Activated naive CD8-positive, alpha-beta T cell treated with anti-CD3 and anti-CD28 coated beads, Interleukin-2, amount 50 U/mL, for 16 hours (primary cell): ENCODE measurements at places on chromosomes 11 and 22.

DNA sequence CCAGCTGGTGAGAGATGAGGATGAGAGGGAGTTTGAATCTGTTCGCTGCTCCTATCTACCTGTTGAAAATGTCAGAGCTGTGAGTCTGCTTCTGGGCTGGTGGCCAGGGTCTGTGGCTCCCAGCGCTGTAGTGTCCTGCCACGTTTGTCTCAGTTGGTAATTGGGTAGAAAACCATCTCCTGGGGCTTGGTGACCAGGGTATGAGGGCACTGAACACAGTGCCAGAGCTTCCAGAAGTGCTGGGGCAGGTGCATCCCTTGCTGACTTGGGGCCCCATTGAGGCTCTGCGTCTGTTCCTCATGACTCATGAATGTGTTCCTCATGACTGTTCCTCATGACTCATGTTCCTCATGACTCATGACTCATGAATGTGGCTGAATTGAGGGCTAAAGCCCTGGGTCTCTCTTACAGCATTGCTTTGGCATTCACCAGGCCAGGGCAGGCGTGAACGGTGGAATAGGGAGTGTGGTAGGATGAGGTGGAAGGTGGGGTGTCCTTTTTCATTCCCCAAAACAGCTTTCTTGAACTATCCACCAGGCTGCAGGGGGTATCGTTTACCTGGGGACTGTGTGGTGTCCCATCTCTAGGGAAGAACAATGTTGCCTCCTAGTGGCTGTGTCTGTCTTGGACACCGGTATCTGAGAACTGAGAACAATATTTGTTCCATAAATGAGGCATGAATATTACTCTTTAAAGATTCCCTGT lies 139.5 kb downstream of the COMMD9 start:
- no peak for DNase-seq

DNA sequence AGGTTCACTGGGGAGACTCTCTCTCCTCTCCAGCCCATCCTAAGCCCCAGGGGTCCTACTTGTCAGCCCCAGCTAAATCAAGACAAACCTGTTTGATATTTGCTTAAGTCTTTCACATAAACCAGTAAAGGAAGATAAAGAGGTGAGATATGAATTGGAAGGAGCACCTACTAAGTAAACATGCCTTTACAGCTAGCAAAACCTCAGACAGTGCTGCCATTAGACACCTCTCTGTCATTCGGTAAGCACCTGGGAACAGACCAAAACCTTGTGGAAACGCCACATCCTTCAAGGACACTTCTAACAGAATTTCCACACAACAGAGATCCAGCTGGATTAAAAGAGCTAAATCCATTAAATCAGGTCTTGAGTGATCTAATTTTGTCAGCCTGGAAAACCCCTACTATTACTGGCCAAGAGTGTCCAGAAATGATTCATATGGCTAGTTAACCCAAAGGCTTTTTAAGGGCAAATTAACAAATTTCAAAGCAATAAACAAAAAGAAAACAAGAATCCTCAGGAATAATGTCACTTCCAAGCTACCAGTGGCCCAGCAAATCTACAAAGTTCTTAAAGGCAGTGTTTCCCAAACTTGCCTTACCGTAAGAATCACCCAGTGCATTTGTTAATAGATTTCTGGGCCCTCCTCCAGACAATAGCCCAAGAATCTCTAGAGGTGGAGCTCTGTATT lies 2.4 kb downstream of the VPS37C start:
- DNase-seq, result no peak

DNA sequence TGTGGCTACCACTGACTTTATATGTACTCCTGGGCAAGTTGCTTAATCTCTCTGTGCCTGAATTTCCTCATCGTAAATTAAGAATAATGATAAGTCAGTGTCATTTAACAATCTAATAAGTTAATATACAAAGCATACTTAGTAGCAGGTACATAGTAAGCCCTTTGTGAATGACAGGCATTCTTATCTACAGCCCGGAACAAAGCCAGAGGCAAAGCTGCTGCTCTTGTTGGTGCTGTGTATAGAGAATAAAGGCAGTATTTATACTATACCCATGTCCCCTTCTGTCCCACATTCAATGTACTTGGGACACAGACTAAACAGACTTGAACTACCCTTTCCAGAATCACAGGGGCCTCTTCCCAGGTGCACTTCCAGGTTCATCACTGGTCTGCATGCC lies 229.7 kb upstream of the NCAM1 start:
- DNase-seq, result no peak

GRCh38 chr22:38098410-38099249 lies 11.9 kb downstream of the BAIAP2L2 start:
- DNase-seq, result no peak

DNA sequence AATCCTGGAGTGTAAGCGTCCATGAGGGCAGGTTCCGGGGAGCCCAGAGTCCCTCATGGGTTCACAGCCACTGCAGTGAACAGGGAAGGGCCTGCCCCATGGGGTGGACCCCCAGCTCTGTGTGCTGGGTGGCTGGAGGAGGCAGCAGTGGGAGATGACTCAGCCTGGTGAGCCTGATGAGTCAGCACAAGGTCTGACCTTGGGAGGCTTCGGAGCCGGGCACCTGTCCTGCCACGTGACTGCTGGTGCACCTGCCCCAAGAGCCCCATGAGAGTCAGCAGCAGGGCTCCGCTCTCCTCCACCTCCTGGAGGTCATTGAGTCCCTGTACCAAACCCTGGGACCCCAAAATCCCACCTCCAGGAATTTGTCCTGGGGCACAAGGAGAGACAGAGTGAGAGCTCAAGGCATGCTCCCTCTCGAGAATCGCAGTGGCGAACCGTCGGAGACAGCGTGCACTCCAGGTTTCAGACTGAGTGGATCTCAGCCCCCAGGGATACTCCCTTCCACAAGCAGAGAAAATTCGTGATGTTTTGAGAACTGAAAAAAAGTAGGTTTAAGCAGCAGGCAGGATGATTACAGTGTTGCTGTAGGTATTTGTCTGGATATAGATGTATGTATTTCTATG lies 1221.7 kb downstream of the BRD1 start:
- DNase-seq, result no peak

DNA sequence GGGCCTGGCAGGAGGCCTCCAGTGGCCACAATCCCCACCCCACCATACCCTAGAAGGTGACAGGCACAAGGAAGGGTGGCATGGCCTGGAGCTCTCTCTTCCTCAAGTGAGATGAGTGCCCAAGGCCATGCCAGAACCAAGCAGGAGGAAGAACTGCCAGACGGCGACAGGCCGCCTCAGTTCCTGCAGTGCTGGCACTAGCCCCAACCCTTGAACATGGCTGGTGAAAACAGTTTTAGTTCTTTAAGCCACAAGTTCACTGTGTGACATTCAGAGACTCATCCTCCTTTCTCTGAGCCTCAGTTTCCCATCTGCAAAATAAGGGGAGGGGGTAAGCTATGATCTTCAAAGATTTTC lies 9.8 kb downstream of the CHRDL2 start:
- DNase-seq, result no peak

DNA sequence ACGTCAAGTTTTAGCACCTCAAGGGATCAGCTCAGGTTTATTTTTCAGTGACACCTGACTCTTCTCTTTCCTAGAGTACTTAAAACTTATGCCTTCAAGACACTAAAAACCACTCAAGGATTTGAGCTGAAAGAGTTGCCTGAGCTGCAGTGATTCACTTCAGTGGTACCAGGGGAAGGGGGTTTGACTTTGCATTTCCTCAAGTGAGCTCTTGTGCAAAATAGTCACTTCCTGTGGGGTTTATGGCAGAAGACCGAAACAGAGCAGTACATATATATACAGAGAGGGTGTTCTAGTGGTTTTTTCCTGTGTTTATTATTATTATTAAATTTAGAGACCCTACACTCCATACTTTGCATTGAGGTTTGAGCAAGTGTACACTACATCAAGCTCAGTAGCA lies 60.7 kb downstream of the DBX1 start:
- no peak for DNase-seq

- DNase-seq, result no peak
These were observed 1056.1 kb downstream of the LRRC4C start for GRCh38 chr11:40403321-40403720.

GRCh38 chr11:128469220-128469619 lies 118.1 kb downstream of the ETS1 start:
- DNase-seq, result no peak

DNA sequence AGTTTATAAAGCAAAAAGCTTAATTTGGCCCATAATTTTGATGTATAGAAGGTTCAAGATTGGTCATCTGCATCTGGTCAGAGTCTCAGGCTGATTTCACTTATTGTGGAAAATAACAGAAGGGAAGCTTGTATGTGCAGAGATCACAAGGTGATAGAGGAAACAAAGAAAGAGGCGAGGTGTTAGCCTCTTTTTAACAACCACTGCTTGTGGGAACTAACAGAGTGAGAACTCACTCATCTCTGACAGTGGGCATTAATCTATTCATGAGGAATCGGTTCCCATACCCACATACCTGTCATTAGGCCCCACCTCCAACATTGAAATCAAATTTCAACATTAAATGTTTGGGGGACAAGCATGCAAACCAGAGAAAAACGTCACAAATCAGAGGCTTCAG lies 250.3 kb downstream of the GRM5 start:
- no peak for DNase-seq

GRCh38 chr11:113174882-113175281 lies 139.5 kb upstream of the TTC12 start:
- no peak for DNase-seq

- DNase-seq, result no peak
These were observed 130.5 kb downstream of the FAM76B start for GRCh38 chr11:95659088-95659487.

DNA sequence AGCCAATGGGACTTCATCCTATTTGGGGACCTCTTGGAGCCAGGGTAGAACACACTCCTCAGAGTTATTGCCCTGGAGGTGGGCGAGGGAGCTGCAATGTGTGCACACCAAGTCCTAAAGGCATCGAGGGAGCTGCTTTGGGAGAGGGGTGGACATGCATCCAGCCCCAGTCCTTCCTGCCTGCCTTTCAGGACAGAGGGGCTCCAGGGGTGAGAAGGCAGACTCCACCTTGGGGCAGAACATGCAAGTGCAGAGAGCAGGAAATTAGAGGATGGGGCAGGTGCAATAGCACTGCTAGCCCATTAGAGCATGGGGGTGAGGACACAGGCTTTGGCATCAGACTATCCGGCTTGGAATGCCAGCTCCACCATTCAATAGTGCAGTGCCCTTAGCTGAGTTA lies 288.5 kb downstream of the OPCML start:
- no peak for DNase-seq

- no peak for DNase-seq
These were observed at the start of gene LRRC32 for GRCh38 chr11:76670485-76671236. LRRC32 (minus strand) TSS chr11:76670747; CDS start chr11:76665954, 4,793 bp downstream.

- no peak for DNase-seq
These were observed 2.3 kb downstream of the TKFC start for GRCh38 chr11:61335355-61335710.

DNA sequence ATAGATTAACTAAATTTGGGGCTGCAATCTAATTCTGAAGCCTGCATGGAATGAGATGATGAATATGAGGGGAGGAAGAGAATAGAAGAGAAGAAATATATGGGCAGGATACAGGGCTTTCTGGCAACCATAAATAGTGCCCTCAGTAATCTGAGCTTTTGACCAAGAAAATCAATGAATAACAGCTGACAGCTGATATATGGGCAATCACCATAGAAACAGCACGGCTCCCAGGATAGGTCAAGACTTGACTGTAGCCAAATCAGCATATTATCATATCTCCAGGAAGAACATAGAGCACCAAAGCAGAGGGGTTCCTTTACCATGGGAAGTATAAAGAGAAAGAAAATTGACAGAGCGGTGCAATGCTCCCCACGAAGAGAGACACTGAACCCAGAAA lies 643.8 kb upstream of the TENM4 start:
- no peak for DNase-seq

DNA sequence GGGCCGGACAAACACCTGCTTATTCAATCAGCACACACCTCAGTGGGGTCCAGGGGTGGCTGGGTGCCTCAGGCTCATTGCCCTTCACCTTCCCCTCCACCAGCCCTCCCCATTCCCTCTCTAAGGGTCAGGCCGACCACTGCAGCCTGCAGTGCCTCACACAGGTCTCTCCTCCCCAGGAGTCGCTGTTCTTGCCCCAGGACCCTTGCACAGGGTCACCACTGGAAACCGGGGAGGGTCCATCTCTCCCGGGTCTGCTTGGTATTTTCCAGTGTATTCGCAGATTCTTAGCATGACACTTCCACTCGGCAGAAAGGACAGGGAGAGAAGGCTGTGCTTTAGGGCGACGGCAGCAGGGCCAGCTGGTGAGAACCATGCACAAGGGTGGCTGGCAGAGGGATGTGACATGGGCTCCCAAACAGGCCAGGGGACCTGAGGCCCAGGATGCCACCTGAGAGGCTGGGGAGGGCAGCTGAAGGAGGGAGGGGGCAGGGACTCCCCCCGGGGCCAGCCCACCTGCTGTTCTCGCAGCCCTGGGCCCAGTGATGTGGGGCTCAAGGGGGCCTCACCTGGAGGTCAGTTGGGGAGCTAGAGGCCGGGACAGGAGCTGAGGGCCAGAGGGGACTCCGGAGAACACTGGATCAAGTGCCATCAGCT lies 16.1 kb upstream of the TBX1 start:
- DNase-seq, result no peak

DNA sequence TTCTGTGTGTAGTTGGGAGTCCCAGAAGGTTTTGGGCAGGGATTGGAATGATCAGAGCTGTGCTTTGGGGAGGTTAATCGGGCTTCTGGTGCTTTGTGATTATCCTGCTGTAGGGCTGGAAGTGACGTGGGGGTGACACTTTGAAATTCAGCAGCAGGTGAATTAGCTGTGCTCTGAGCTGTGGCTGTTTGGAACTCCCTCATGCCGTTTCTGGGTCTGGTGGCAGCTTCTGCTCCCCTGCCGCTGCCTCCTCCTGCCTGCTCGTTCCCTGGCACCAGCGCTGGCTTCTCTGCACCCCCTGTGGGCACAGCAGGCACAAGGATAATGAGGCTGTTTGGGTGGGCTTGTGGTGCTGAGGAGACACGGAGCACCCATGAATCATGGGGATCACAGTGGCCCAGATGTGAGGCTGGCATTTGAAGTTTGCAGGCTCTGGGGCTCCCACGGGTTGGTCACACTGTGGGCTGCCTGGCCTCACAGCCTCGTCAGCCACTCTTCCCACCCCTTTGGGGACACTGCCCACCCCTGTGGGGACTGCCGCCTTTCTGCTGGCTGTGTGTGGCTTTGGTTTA lies 49.7 kb downstream of the TBC1D22A start:
- DNase-seq, result no peak

GRCh38 chr11:61589961-61590360 lies 9.1 kb upstream of the SYT7 start:
- no peak for DNase-seq

- no peak for DNase-seq
These were observed 420.9 kb downstream of the METTL15 start for GRCh38 chr11:28529046-28529445.

DNA sequence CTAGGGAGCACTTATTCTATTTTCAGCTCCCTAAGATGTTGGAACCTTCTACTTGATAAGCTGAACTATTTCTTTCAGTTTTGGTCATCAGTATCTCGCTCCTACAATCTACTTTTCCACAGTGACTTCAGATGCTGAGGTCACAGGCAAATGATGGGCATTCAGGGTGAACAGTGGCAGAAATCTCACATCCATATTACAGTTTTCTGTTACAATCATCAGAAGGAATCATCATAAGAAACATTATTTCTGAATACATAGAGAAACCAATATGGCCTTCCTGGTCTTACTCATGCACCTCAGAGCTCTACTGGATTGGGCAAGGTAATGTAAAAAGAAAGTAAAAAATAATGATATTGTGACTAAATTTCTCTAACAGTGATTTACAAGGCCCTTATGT lies 39.4 kb upstream of the DDI1 start:
- DNase-seq, result no peak

GRCh38 chr11:61157743-61158142 lies 3.5 kb downstream of the VPS37C start:
- no peak for DNase-seq

- no peak for DNase-seq
These were observed 531.7 kb downstream of the ETS1 start for GRCh38 chr11:128055576-128056217.

GRCh38 chr22:36644333-36644757 lies 59.2 kb downstream of the CACNG2 start:
- no peak for DNase-seq
